ENCODE measurements at places on chromosomes 3 and 15.
A peak's percentile ranks its signal among the peaks of the same experiment; 100 is the strongest.

GRCh38 chr15:67841513-67841762 is 1.6 kb upstream of the RNU6-1 start:
- DNase-seq = no peak

- no peak for DNase-seq
Measured at GRCh38 chr15:45587863-45588170, 638 bp downstream of the BLOC1S6 start.

DNA sequence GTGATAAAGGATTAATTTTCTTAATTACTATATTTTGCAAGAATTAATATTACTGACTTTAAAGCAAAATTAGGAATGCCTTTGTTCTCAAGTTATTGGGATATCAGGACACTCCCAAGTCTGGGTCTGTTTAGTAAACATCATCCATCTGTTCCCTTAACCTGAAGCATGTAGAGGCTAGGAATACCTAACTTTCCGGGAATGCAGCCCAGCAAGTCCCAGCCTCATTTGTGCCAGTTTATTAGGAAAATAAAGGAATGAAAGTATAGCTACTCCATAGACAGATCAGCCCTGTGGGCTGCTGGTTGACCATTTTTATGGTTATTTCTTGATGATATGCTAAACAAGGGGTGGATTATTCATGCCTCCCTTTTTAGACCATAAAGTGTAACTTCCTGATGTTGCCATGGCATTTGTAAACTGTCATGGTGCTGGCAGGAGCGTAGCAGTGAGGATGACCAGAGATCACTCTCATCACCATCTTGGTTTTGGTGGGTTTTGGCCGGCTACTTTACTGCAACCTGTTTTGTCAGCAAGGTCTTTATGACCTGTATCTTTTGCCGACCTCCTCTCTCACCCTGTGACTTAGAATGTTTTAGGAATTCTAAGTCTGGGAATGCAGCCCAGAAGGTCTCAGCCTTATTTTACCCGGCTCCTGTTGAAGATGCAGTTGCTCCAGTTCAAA is 540.2 kb downstream of the NAALADL2 start:
- DNase-seq = no peak

GRCh38 chr3:24185738-24186384 is 240.8 kb downstream of the NR1D2 start:
- DNase-seq = no peak

DNA sequence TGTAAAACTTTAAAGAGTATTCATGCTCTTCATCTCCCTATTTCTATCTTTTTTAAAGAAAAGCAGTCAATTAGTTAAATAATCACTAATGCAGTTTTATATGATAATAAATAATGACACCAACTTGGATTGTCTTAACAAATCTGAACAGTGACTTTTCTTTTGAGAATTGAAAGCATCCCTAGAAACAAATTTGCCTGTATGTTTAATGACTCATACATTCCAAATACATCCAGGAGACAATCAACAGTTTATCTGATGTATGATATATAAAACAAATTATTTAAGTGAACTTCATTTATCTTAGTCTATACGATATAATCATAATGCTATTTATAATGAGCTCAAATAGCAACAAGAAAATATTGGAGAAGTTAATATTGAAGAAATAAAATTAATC is 78.0 kb downstream of the ALCAM start:
- DNase-seq = no peak

- no peak for DNase-seq
Measured at GRCh38 chr15:51108933-51109550, 14.3 kb upstream of the TNFAIP8L3 start.

DNA sequence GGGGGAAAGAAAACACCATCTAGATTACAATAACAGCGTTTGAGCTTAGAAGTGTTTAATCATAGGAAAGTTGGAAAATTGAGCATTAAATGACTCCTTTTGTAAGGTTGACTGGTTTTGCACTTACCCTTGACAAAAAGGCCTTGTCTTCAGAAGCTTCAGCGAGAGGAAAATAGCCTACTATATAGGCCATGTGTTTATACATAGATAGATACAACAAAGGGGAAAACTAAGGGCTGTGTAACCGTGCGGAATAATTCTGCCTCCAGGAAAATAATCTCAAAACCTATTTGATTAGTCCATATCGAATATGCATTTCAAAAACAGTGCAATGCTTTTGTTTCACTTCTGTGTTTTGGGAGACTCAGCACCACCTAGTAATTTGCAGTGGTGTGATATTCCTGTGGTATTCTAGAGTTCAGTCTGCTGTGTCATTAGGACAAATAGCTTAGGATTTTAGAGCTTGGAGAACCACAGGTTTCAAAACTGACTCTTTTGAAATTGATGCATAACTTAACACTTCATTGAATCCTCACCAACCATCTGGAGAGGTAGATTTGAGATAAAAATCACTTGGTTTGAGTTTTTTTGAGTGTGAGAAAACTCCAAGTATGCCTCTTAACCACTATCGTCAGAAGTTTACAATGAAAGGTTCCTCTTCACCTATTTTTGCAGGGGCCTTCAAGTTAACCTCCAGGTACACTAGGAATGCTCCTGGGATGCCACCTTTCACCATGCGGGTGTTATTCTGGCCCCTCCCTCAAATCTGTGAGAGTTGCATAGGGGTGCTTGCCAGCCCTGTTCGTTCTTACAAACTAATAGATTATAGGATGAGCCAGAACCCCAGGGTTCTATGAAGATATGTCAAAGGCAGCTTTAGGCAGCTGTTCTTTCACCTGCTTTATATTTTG is 1.9 kb downstream of the ARHGAP31 start:
- no peak for DNase-seq

DNA sequence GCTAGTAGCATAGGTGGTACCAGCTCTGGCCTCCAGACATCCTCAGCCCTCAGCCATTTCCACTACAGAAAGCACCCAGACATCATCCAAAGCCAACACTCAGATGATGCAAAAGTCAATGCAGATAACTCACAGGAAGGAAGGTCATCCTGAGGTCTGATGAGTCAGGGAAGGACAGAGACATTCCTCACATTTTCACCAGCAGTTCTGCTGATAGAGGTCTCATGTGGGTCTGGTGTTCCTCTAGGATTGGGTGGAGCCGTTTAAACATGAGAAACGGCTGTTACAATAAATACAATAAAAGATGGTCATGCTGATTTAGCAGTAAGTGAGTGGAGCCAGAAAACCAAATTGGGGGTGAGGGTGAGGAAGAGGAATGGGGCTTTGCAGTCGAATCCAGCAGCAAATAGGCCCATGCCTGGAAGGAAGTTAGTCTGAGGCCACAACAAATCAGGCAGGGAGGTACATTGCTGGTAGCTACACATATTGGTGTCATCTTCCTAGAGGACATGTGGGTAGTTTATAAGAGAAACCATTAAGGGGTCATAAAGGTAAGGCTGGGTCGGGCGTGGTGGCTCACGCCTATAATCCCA is 33.3 kb upstream of the FLNB start:
- DNase-seq = no peak

GRCh38 chr3:176978441-176978840 is 218.8 kb downstream of the TBL1XR1 start:
- no peak for DNase-seq

DNA sequence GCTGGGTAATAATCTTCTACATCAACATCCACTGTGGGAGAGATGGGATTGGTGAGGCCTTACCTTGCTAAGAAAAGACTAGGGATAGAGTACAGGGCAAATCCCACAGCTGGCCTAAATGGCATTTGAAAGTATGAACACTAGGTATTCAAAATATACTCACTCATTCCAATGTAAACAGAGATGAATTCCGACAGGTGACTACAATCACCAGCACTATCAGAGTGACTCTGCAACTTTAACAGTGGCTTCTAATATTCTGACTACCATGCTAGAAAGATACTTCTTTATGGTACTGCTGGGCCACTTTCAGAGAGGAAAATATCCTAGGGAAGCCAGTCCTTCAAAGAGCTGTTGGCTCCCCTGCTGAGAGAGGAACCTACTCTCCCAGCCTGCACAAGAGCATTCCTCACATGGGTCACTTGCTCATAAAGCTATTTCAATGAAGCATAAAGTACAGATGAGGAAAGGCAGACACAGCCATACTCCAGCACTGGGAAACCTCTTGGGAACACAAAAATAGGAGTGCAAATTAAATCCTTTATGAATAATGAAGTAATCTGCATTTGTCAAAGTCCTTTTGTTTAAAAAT is 21.5 kb upstream of the MAN2C1 start:
- no peak for DNase-seq

GRCh38 chr3:72446218-72447058 is 401.8 kb downstream of the SHQ1 start:
- no peak for DNase-seq

GRCh38 chr3:39637807-39638206 is 170.3 kb downstream of the MOBP start:
- no peak for DNase-seq

DNA sequence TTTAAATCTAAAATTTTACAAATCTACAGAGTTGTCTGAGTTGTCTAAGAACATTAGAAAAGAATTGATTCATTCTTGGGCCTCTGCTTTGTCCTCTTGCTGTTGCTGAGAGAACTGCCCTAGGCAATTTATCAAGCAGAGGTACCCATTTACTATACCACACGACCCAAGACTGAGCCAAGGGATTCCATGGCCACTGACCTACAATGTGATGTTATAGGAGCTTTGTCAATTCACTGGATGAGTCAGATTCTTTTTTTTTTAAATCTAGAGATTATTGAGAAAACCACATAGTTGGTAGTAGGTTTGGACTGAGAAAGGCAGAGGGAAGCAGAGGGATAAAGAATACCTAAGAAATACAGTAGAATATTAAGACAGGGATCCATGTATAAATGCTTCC is 55.3 kb downstream of the TRAT1 start:
- no peak for DNase-seq

DNA sequence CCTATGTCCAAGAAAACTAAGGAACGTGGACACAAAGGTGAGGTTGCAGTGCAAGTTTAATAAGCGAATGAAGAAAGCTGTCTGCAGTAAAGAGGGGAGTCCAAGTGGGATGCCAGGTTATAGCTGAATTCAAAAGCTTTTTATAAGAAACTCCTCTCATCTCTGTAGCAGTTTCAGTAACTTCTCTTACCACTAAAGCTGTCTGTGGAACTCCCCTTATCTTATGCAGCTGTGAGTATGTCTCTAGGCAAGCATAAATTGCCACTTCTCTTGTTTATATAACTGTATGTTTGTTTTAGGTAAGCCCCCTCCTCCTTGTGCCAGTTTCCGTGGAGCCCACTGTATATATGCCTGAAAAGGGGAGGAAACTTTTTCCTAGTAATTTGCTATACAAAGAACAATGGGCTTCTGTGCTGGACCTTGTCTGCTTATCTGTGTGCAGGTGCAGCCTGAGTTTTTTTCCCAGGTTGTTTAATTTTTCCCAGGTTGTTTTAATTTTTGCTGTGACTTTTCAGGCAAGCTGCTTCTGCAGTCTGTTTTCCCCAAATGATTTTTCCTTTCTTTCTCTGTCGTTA is 875.1 kb upstream of the EPHA6 start:
- no peak for DNase-seq

DNA sequence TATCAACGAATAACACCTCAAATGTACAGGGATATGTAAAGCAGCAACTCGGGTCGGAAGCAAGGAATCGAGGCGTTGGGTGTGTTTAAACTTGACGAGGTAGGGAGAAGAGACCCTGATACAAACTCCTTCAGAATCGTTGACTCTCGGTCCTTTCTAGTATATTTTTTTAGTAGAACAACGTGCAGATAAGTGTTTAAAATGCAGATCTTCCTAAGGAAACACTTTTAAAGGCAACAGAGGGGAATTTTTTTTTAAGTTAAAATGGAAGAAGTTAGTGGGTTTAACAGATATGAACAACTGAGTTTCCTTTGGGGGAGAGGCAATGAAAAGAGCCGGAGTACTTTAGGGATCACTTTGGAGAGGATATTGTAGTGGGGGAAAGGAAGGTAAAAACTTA is 1.1 kb upstream of the KPNA4 start:
- DNase-seq = no peak

DNA sequence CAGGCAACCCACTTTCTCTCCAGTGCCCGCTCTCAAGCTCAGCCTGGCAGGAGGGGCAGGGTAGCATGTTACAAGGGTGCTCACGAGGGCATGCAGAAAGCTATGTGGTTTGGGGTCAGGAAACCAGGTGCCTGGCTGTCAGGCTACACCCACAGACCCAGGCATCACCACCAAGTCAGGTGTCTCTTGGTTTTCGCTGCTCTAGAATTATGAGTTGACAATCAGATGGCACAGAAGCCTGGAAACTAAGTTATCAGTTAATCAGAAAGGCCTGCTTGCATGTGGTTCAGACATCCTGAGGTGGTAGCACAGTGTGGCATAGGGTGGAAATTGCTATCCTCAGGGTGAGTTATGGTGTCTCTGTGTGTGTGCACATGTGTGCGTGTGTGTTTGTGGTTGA is 16.2 kb upstream of the CCR9 start:
- DNase-seq = peak; percentile 56

- no peak for DNase-seq
Measured at GRCh38 chr3:11820531-11821041, 26.1 kb downstream of the TAMM41 start.

GRCh38 chr15:71612397-71612722 is 198.0 kb upstream of the NR2E3 start:
- DNase-seq = no peak

DNA sequence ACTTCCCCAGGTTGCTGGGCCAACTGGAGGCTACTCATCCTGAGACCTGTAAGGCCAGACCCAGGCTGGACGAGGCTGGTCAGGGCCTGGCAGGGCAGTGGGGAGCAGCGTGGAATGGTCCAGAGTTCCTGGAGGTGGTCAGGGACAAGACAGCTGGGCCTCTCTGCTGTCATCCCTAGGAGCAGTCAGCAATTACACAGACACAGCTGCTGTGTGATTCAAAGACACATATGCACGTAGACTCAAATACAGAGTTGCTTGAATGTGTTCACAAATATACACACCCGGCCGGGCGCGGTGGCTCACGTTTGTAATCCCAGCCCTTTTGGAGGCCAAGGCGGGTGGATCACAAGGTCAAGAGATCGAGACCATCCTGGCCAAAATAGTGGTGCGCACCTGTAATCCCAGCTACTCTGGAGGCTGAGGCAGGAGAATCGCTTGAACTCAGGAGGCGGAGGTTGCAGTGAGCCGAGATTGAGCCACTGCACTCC is 1.5 kb upstream of the CD276 start:
- no peak for DNase-seq

DNA sequence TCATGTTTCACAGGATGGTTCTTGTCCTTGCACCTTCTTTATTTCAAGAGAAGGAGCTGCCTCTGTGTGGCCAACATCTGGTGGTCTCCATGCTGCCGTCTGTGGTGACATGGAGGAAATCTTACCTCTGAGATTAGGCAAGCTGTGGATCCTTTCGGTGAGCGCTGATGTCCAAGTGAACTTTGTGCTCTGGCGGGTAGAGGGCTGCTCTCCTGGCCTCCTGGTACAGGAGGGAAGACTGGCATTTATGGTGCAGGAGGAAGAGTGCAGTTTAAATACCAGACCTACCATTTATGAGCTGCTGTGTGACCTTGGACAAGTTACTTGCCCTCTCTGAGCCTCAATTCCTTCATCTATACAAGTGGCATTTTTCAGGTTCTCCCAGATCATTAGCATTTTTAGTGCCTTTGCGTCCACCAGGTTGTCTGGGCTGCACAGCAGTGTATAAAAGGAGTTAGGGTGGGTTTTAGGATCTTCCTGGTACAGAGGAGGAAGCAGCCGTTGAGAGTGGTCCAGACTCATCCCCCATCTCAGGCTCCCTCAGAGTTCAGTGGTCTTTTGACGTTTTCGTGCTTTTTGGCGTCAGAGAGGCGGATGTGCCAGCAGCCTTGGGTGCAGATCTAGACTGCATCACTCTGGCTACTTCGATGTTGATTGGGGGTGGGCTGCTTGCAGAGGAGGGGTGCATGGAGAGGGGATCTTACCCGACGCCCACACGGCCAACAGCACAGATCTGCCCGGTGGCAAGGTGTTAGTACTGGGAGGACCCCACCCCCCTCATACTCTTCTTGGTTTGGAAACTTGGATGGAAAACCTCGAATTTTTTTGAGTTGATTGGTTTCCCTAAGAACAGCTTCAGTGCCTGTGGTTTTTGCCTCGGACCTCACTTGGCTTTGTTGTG is 162.2 kb downstream of the ITPR1 start:
- DNase-seq = no peak
